ENCODE measurements at places on chromosomes 1 and 21. TPM values are rescaled to one million over a fixed set of nuclear protein-coding genes. Genes with fewer than 3 reads are reported as not detected.
A peak's percentile ranks its signal among the peaks of the same experiment; 100 is the strongest.

The ZBTB8OS gene
- polyA plus RNA-seq = 84.1 TPM

DNA sequence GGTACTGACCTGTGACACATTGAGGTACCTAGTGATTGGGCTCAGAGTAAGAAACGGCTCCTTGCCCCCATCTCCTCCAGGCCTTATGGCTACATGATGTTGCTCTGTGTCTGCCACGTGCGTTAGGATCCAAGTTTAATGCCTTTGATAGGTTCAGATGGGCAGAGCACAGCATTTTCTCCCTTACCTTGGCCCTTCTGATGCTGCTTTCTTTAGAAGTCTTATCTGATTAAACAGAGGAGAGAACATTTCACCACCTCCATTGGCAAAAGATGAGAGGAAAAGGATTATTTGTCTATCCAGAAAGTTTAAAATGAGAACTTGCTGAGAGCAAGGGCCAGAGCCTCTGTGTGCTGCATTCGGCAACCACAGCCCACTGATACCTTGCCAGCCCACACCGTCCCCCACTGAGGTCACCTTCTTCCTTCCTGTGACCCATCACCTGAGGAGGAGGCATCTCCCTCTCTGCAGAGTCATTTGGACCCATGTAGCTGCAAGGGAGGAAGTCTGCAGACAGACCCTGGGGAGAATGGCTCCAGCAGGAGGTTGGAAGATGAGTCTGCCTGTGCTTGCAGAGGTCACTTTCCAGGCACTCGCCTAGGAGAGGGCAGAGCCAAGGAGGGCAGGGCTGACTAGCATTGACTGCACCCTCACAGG lies 16.7 kb downstream of the SHISA4 start:
- no peak for DNase-seq
- no peaks in the 10 kb centered on the region for H3K36me3 ChIP-seq
- H3K27ac ChIP-seq = no peak overlapping the region
- no peak overlapping the region for H3K4me3 ChIP-seq

- H3K4me3 ChIP-seq = no peak overlapping the region
- no peak for DNase-seq
- no peak overlapping the region for H3K27ac ChIP-seq
- H3K4me1 ChIP-seq = no peaks in the 10 kb centered on the region
Observed at GRCh38 chr1:68620571-68620970, 123.7 kb upstream of the DEPDC1 start.

The PKP1 gene
- polyA plus RNA-seq = not detected

The APOBEC4 gene
- polyA plus RNA-seq = not detected

The S100A7 gene
- polyA plus RNA-seq = not detected

GRCh38 chr1:160981584-160982411 lies 27.2 kb upstream of the ITLN2 start:
- peak overlapping the region; percentile 39 for H3K4me3 ChIP-seq
- DNase-seq = no peak

GRCh38 chr1:6102532-6102845 lies 56.8 kb downstream of the KCNAB2 start:
- no peaks in the 10 kb centered on the region for H3K36me3 ChIP-seq
- no peak overlapping the region for H3K27ac ChIP-seq
- DNase-seq = no peak
- no peak overlapping the region for H3K4me3 ChIP-seq
- peaks cover 9% of the 10 kb centered on the region for H3K4me1 ChIP-seq

- H3K27ac ChIP-seq = no peak overlapping the region
- H3K4me3 ChIP-seq = no peak overlapping the region
- peaks cover 38% of the 10 kb centered on the region for H3K4me1 ChIP-seq
- no peaks in the 10 kb centered on the region for H3K36me3 ChIP-seq
- no peaks in the 10 kb centered on the region for H3K27me3 ChIP-seq
- no peak for DNase-seq
Observed at GRCh38 chr1:203459671-203460201, 15.9 kb upstream of the PRELP start.

DNA sequence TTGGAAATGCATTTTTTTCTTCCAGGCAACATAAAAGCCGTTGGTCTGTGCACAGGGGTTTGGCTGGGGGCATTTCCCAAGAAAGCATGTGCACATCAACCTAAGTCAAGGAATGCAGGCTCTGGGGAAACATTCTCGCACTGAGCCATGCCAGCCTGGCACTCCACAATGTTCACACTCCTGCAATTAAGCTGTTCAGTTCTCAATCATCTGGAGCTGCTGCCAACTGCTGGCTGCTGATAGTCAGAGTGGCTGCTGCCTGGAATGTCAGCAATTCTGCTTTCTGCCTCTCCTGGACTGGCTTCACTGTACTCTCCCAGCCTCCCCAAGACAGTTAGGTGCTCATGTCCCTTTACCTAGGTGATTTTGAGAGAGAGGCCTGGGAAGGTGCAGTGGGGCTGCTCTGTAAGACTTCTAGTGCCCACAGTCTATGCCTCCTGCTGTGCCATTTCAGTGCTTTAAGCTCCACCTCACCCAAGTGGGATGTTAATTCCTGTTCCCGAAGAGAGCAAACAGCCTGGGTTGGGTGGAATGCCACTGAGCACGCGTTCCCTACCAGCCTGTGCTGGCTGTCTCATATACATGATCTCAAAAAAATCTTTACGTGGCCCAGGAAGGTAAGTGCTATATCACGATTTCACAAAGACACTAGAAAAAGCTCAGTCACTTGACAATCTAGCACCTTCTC lies 131.7 kb downstream of the BRINP2 start:
- no peaks in the 10 kb centered on the region for H3K4me1 ChIP-seq
- peaks cover 18% of the 10 kb centered on the region for H3K27me3 ChIP-seq
- no peak overlapping the region for H3K27ac ChIP-seq
- H3K4me3 ChIP-seq = no peak overlapping the region
- no peaks in the 10 kb centered on the region for H3K36me3 ChIP-seq

- H3K27me3 ChIP-seq = peaks cover 8% of the 10 kb centered on the region
- peaks cover 12% of the 10 kb centered on the region for H3K4me1 ChIP-seq
- H3K27ac ChIP-seq = no peak overlapping the region
- H3K36me3 ChIP-seq = no peaks in the 10 kb centered on the region
- H3K4me3 ChIP-seq = no peak overlapping the region
Observed at GRCh38 chr1:158122833-158123388, 57.8 kb upstream of the CD1D start.

The PRELP gene
- not detected for polyA plus RNA-seq

GRCh38 chr1:202856014-202856413 lies 32.9 kb downstream of the RABIF start:
- H3K27me3 ChIP-seq = no peaks in the 10 kb centered on the region
- H3K4me3 ChIP-seq = no peak overlapping the region
- peaks cover 4% of the 10 kb centered on the region for H3K4me1 ChIP-seq

- DNase-seq = no peak
- H3K27me3 ChIP-seq = no peaks in the 10 kb centered on the region
- H3K4me1 ChIP-seq = peaks cover 12% of the 10 kb centered on the region
- H3K27ac ChIP-seq = no peak overlapping the region
- no peaks in the 10 kb centered on the region for H3K36me3 ChIP-seq
Observed at GRCh38 chr21:42032968-42033367, 22.8 kb upstream of the ZBTB21 start.

The NLRP3 gene
- 0.09 TPM for polyA plus RNA-seq

The REN gene
- not detected for polyA plus RNA-seq

The AKNAD1 gene
- not detected for polyA plus RNA-seq

The S100A5 gene
- polyA plus RNA-seq = not detected

- H3K27ac ChIP-seq = no peak overlapping the region
- no peak overlapping the region for H3K4me3 ChIP-seq
- H3K27me3 ChIP-seq = peaks cover 15% of the 10 kb centered on the region
- H3K4me1 ChIP-seq = no peaks in the 10 kb centered on the region
- no peaks in the 10 kb centered on the region for H3K36me3 ChIP-seq
Observed at GRCh38 chr1:229984310-229984991, 82.6 kb upstream of the GALNT2 start.

The PLA2G2C gene
- polyA plus RNA-seq = not detected

GRCh38 chr1:203026031-203026665 lies at the start of gene PPFIA4:
Gene PPFIA4 (plus strand): TSS chr1:203026491. CDS start chr1:203039009, 12,518 bp downstream.
- peak within 1 kb of the TSS; percentile 68 for H3K4me3 ChIP-seq
- no peaks in the 10 kb centered on the region for H3K36me3 ChIP-seq
- no peaks in the 10 kb centered on the region for H3K27me3 ChIP-seq
- H3K4me1 ChIP-seq = peaks cover 12% of the 10 kb centered on the region

GRCh38 chr1:11887666-11888007 lies 28.9 kb upstream of the NPPB start:
- H3K4me3 ChIP-seq = no peak overlapping the region
- H3K4me1 ChIP-seq = no peaks in the 10 kb centered on the region
- peaks cover 24% of the 10 kb centered on the region for H3K27me3 ChIP-seq
- no peak for DNase-seq
- H3K36me3 ChIP-seq = no peaks in the 10 kb centered on the region

GRCh38 chr1:228894442-228894989 lies 159.2 kb downstream of the RHOU start:
- H3K36me3 ChIP-seq = no peaks in the 10 kb centered on the region
- peaks cover 5% of the 10 kb centered on the region for H3K27me3 ChIP-seq
- H3K4me3 ChIP-seq = no peak overlapping the region
- DNase-seq = no peak
- no peak overlapping the region for H3K27ac ChIP-seq
- peaks cover 6% of the 10 kb centered on the region for H3K4me1 ChIP-seq

DNA sequence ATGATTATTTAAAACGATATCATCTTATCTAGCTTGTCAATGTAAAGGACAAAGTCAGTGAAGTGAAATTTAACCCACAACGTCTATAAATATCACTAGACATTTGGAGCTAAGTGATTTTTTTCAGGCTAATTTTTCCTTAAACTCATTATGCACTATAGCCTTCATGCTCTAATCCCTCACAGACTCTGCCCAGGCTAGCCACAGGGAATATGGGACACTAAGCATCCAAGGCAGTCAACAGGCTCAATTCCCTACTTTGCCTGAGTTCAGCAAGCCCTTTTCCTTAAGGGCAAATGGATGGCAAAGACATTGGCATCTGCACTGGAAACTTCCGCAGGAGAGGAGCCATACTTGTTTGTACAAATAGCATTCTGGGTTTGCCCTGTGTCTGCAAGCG lies 577.0 kb downstream of the LMO4 start:
- no peak for DNase-seq
- H3K4me3 ChIP-seq = no peak overlapping the region
- no peaks in the 10 kb centered on the region for H3K27me3 ChIP-seq
- H3K36me3 ChIP-seq = no peaks in the 10 kb centered on the region
- H3K27ac ChIP-seq = no peak overlapping the region
- peaks cover 10% of the 10 kb centered on the region for H3K4me1 ChIP-seq

The KRTAP19-8 gene
- polyA plus RNA-seq = not detected

The ANKRD65 gene
- 0.17 TPM for polyA plus RNA-seq

The CR1 gene
- polyA plus RNA-seq = 20.9 TPM

The RPE65 gene
- polyA plus RNA-seq = not detected

DNA sequence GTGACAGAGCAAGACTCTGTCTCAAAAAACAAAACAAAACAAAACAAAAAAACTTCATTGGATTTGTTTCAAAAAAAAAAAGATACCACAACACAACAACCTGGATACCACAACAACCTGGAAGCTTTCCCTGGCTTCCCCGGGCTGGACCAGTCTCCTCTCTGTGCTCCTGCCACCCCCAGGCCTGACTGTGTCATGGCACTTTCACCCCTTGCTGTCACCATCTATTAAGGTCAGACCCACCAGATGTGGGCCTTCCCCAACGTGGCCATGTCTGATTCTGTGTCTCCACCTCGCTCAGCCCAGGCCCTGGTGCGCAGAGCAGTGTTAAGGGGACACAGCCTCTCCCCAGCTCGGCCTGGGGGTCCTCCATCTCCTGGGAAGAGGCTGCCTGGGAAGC lies 28.3 kb upstream of the ACOT11 start:
- H3K4me3 ChIP-seq = no peak overlapping the region
- H3K36me3 ChIP-seq = no peaks in the 10 kb centered on the region
- no peak for DNase-seq
- H3K27me3 ChIP-seq = peaks cover 10% of the 10 kb centered on the region
- no peak overlapping the region for H3K27ac ChIP-seq
- no peaks in the 10 kb centered on the region for H3K4me1 ChIP-seq

The SLAMF1 gene
- polyA plus RNA-seq = 20.0 TPM

- H3K4me1 ChIP-seq = peaks cover 9% of the 10 kb centered on the region
- no peak overlapping the region for H3K4me3 ChIP-seq
- H3K27ac ChIP-seq = no peak overlapping the region
- no peaks in the 10 kb centered on the region for H3K36me3 ChIP-seq
- DNase-seq = no peak
Observed at GRCh38 chr1:205766038-205766437, 9.2 kb downstream of the RAB29 start.

The IL12RB2 gene
- not detected for polyA plus RNA-seq

- no peaks in the 10 kb centered on the region for H3K27me3 ChIP-seq
- H3K4me3 ChIP-seq = no peak overlapping the region
- peaks cover 10% of the 10 kb centered on the region for H3K4me1 ChIP-seq
- H3K36me3 ChIP-seq = peaks cover 1% of the 10 kb centered on the region
- DNase-seq = no peak
- H3K27ac ChIP-seq = no peak overlapping the region
Observed at GRCh38 chr1:28392027-28392652, 22.6 kb downstream of the PHACTR4 start.

DNA sequence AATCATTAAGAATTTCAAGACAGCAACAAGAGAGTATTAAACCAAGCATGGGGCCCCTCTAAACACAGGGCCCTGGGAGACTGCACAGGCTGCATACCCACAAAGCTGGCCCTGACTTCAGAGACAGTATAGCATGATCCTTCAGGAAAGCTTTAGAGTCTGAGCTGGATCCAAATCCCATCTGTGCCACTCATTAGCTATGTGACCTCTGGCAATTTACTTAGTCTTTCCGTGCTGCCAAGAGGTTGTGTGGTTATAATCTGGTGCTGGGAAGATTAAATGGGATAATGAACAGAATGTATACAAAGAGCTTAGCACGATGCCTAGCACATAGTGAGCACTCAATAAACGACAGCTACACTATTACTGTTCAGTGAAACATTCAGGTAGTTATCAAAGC lies 4.0 kb downstream of the PHC2 start:
- H3K4me3 ChIP-seq = no peak overlapping the region
- no peak for DNase-seq
- no peak overlapping the region for H3K27ac ChIP-seq
- H3K4me1 ChIP-seq = peaks cover 2% of the 10 kb centered on the region

- H3K27ac ChIP-seq = no peak overlapping the region
- H3K36me3 ChIP-seq = peaks cover 5% of the 10 kb centered on the region
- no peaks in the 10 kb centered on the region for H3K27me3 ChIP-seq
- no peak overlapping the region for H3K4me3 ChIP-seq
- no peaks in the 10 kb centered on the region for H3K4me1 ChIP-seq
- DNase-seq = no peak
Observed at GRCh38 chr1:228289239-228289849, 81.5 kb downstream of the OBSCN start.

- H3K4me3 ChIP-seq = no peak overlapping the region
- no peaks in the 10 kb centered on the region for H3K4me1 ChIP-seq
- no peaks in the 10 kb centered on the region for H3K36me3 ChIP-seq
Observed at GRCh38 chr1:209109001-209109785, 474.3 kb upstream of the CAMK1G start.

- H3K4me3 ChIP-seq = peak overlapping the region; percentile 89
- DNase-seq = peak; percentile 76
- H3K4me1 ChIP-seq = peaks cover 36% of the 10 kb centered on the region
- no peaks in the 10 kb centered on the region for H3K27me3 ChIP-seq
- H3K36me3 ChIP-seq = no peaks in the 10 kb centered on the region
- peak overlapping the region; percentile 93 for H3K27ac ChIP-seq
Observed at GRCh38 chr1:87335175-87335884, 6.7 kb downstream of the LMO4 start.

The SPRR4 gene
- not detected for polyA plus RNA-seq

- peaks cover 18% of the 10 kb centered on the region for H3K4me1 ChIP-seq
- peaks cover 9% of the 10 kb centered on the region for H3K36me3 ChIP-seq
- peak overlapping the region; percentile 56 for H3K4me3 ChIP-seq
- H3K27me3 ChIP-seq = peaks cover 66% of the 10 kb centered on the region
Observed at GRCh38 chr1:220529521-220530020, 1.6 kb downstream of the MARK1 start.
